Islet precursor cell (in vitro differentiated cells): ENCODE measurements at places on chromosomes 12 and 14.

GRCh38 chr12:114703060-114703493 lies 19.1 kb upstream of the TBX3 start:
- DNase-seq, result peak; percentile 97

DNA sequence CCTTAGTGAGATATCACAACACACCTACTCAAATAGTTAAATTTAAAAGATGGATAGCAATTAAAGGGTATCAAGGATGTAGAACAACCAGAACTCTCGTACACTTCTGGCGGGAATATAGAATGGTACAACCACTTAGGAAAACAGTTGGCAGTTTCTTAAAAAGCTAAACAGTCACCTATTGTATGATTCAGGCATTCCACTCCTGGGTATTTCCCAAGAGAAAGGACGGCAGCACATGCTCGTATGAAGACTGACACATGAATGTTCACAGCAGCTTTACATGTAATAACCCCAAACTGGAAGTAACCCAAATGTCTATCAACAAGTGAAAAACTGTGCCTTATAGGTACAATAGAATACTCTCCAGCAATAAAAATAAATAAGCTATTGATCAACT lies 465.2 kb downstream of the VRK1 start:
- DNase-seq, result no peak

DNA sequence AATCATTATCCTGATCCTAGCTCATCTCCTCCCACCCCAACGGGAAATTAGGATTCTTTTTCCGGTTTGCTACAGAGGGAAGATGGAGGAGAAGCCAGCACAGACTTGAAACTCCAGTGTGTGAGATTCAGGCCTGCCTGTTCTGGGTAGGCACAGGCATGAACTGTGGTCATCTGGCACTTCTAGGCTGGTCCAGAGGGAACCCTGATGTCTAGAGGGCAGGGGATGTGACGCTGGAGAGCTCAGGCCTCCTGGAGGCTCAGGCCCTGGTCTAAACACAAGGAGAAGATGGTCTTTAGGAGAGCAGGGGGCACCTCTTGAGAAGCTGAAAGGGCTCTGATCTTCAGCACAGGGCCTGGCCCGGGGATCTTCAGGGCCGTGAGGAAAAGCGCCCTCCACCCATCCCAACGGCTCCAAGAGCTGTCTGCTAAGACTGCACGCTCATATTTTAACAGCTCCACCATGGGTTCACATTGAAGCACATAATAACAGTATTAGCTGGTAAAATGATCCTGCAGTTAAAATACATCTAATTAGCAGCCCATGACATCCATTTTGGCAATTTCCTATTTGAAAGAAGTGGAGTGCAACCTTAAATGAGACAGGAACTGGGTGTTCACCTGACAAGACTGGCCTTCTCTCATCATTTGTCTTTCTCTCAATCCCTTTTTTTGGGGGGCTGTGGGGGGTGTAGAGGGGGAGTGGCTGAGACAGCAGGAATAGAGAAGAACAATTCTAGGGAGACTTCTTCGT lies 35.4 kb downstream of the BCL11B start:
- no peak for DNase-seq

DNA sequence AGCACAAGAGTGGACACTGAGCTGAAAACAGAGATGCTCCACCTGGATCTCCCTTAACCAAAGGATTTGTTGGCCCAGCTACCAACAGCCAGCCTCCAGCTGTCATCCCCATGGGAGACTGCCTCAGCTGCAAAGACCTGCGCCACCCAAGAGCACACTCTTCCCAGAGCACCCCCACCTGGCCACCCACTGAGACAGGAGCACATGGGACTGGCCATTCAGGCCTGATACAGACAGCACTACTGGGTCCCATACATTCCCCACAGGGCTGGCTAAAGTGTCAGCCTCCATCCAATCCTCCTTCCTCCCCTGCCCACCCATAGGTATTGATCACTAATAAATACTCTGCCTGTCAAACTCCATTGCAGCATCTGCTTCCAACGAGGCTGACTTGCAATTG lies 241.5 kb downstream of the BCL11B start:
- peak; percentile 45 for DNase-seq

GRCh38 chr12:5396541-5396940 lies 35.4 kb upstream of the NTF3 start:
- no peak for DNase-seq

DNA sequence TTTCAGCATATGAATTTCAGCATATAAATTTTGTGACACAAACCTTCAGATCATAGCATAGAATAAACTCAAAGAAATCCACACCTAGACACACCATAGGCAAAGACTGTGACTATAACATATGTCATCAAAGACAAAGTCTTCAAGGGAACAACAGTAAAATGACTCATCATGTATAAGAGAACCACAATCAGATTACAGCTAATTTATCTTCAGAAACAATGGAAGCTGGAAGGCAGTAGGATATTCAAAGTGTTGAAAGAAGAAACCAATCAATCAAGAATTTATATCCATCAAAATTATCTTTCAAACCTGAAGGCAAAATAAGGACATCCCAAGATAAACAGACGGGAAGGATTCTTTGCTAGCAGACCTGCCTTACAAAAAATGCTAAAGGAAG lies 29.0 kb downstream of the DLK1 start:
- DNase-seq, result no peak

DNA sequence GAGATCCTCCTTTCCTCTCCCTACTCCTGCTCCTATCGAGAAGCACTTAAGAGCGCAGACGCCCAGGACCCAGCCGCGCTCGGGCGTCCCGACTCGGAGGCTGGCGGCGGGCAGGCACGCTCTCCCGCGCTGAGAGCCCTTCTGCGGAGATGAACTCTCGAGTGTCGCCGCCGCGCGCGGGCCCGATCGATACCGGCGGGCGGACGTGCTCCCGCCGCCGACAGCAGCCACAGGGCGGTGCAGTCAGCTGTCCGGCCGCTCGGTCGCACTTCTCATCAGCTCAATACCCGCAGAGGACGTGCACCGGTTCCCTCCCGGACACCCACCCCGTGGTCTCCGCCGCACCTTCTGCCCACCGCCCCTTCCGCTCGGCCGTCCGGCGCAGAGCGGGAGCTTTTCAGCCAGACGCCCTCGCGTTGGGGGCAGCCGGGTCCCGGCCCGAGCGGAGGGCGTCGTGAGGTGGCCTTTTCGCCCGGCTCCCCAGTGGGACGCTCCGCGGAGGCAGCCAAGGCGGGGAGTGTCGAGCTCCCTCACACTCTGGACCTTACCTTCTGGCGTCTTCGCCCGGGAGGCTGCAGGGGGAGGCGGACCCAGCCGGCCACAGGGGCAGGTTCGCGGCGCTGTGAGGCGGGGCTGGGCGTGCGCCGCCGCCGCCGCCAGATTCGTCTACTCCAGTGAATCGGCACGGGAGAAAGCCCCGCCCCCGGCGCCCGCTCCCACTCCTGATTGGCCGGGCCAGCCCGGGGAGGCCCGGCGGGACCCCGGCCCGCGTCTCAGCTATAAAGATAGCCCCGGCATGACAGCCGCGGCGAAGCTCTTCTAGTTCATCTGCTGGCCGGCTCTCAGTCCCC lies at the start of gene INSM2:
Gene INSM2 (plus strand): TSS at position 808 of the 851 bp plus-strand sequence. CDS start 89 bp downstream, outside the sequence.
- peak; percentile 91 for DNase-seq

DNA sequence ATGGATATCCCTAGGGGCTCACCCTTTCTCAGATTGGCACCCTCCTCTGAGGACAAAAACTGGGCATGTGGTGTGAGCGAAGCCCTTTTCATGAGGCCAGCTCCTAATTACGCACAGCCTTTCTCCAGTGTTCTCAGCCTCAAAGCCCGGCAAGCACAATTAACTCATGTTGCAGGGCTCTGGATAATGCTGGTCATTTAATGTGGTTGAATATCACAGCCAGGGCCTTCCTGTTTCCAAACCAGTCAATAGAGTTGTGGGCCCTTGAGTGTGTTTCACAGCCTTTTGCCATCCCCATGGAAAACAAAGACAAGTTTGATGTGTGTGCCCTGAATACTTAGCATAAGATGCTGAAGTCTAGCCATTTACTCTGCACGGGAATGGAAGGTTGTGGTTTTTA lies 114.2 kb upstream of the ARHGAP5 start:
- DNase-seq, result no peak

DNA sequence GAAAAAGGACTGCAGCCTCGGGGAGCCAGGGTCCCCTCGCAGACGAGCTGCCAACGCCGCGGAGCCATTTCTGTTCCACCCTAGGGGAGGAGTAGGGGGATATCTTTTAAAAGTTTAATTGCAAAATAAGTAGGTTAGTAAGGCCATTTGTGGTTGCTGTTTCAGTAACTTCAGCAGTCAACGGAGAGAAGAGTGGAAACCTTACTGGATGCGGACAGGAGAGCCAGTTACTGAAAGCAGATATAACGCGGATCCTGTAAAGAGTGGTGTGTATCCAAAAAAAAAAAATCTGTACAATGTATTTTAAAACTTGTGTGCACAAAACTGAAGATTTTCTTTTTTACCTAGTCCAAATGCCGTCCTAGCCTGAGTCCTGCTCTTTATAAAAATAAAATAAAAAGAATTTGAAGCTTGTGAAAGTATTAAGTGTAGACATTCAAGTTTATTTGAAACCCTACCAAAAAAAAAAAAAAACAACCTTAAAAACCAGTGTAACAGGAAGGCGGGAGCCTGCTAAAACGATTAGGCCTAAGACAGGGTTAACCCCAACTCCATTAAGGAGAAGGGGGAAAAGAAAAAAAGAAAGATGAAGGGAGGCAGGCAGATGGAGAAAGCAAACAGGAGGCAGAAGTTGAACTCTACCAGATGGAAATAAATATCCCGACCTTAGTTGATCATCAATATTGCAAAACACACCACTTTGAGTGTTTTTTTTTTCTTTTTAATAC lies 1.0 kb upstream of the BTG1 start:
- DNase-seq, result no peak

DNA sequence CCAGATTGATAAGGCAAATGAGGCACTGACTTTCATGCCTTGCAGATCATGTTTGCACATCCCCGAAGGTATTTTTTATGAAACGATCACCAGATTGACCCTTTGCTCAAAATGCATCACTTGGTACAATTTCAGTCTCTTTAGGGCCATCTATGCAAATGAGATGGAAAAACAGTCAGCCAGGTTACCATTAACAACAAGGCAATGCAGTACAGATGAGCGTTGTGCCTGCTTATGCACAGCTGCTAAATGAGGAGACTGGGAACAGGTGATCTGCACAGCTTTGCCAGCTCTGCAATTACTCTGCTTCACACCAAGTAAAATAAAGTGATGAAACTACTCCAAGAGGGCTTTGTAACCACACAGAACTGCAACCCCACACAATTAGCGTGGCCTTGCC lies 26.1 kb upstream of the PLEKHG7 start:
- DNase-seq, result no peak

GRCh38 chr12:105175397-105175990 lies 60.5 kb downstream of the APPL2 start:
- no peak for DNase-seq
